ENCODE measurements at places on chromosomes 12 and 14.
A peak's percentile ranks its signal among the peaks of the same experiment; 100 is the strongest.

DNA sequence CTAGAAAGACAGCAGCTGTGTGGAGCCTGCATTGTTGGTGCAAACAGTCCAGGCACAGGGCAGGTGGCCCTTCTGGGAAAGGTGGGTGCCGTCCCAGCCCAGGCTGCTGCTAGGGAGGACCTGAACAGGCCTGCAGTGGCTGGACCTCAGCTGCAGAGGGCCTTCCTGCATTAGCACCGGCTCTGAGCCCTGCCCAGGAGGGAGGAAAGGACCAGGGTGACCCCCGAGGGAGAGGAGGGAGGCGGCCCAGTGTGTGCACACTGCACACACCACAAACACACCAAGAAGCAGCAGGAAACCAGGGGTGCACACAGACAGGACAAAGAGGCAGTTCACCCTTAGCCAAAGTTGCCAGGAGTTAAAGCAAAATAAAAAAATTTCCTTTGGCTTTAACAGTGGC lies 8.0 kb upstream of the PGAM5 start:
- H3K4me3 ChIP-seq: no peak overlapping the region
- DNase-seq: no peak
- no peak overlapping the region for H3K27ac ChIP-seq

DNA sequence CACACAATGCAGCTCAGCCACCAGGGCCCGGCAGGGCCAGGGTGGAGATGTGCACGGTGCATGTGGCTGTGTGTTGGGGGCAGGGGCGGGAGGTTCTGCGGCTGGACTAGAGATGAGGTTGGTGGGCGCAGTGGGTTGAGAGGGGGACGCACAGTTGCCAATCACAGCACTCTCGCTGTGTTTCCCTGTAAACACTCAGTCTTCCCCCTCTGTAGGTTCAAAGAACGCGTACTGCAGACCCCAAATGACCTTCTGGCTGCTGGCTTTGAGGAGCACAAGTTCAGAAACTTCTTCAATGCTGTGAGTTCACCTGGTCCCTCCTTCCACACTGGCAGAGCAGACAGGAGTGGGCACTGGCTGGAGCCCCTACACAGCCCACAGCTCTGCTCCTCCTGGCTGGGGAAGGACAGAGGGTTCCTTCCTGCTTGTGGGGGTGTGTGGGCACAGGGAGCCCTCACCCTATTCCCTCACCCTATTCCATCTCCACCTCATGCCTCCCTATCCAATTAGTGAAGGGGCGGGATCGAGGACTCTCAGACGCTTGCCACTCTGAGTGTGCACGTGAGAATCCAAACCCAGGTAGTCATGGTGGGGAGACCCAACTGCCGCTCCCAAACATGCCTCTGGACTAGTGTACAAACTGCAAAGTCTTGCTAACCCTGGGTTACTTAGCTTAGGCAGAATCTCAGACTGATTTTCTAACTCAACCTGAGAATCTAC lies 17.8 kb downstream of the OTUB2 start:
- no peaks in the 10 kb centered on the region for H3K4me1 ChIP-seq
- H3K27ac ChIP-seq: no peak overlapping the region
- peak; percentile 29 for DNase-seq
- no peaks in the 10 kb centered on the region for H3K27me3 ChIP-seq
- H3K36me3 ChIP-seq: peaks cover 59% of the 10 kb centered on the region

- no peaks in the 10 kb centered on the region for H3K36me3 ChIP-seq
- DNase-seq: no peak
- no peak overlapping the region for H3K4me3 ChIP-seq
- H3K27me3 ChIP-seq: peaks cover 28% of the 10 kb centered on the region
Measured at GRCh38 chr12:97275728-97276590, 186.6 kb upstream of the RMST start.

DNA sequence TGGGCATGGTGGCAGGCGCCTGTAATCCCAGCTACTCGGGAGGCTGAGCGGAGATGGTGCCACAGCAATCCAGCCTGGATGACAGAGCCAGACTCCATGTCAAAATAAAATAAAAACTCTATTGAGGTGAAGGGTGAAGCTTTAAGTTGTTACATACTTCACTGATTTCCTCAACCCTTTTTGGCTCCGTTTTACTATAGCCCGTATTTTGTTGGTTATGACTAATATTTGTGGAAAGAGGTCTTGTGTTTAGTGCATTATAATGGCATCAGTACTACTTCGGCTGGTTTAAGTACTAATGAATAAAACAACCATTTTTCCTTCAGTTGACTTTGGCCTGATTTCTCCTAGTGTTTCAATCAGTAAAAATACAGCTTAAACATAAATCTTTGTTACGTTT lies 27.0 kb upstream of the SLC2A14 start:
- no peaks in the 10 kb centered on the region for H3K4me1 ChIP-seq
- H3K27ac ChIP-seq: no peak overlapping the region
- no peaks in the 10 kb centered on the region for H3K27me3 ChIP-seq
- no peaks in the 10 kb centered on the region for H3K36me3 ChIP-seq

- no peak overlapping the region for H3K4me3 ChIP-seq
- H3K4me1 ChIP-seq: peaks cover 16% of the 10 kb centered on the region
Measured at GRCh38 chr14:97912217-97912616, 1115.0 kb downstream of the VRK1 start.

DNA sequence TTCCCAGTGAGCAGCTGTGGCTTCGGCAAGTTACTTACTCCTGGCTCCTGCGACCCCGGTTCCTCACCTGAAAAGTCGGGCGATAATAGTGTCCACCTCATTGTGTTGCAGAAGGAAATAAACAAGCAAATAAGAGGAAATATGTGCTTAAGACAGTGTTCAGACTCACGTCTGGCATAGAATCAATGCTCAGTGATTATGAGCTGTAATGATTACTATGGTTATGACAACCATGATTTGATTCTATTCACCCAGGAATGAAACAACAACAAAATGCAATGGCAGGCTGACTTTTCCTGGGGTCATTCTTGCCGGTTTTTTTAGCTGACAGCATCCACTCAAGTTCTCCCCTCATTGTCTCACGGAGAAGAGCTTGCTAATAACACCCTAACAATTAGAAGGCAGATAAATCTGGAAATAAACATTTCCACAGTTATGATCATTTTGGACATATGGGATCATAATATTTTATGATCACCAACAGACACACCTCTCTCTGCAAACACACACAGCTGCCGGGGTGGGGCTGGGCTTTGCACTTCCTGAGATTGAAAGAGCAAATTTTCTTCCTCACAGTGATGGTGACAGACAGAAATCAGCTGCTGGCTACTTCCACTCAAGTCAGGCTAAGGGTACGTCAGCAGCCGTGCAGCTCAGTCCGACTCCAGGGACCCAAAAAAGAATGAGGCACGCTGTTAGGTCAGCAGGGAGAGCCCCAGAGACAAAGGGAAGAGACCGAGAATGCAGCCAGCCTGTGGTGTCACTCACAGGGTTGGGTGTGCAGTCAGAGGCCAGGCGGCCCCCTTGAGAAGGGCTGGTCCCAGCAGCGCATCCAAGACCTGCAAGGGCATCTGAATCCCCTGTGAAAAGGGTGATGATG lies 158.0 kb downstream of the RIMBP2 start:
- peaks cover 17% of the 10 kb centered on the region for H3K27me3 ChIP-seq
- no peak overlapping the region for H3K4me3 ChIP-seq
- H3K27ac ChIP-seq: no peak overlapping the region
- no peaks in the 10 kb centered on the region for H3K4me1 ChIP-seq
- no peak for DNase-seq
- H3K36me3 ChIP-seq: no peaks in the 10 kb centered on the region

DNA sequence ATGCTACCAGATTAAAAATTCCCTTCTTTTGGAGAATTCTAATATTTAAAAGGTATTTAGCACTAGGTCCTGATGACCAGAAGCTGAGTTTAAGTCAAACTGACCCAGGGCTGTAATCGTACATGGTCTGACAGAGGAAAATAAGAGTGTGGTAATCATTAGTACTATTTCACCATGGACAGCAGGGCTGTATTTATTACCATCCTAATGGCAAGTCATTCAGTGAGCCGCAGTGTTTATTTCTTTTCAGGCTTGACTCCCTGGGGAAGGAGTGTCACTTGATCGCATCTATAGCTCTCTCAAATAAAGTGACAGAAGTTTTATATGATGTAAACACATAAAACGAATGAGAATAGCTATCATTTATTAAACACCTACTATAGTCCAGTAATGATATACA lies 261.8 kb downstream of the BTG1 start:
- no peak overlapping the region for H3K27ac ChIP-seq
- H3K4me3 ChIP-seq: no peak overlapping the region
- no peaks in the 10 kb centered on the region for H3K27me3 ChIP-seq
- peaks cover 34% of the 10 kb centered on the region for H3K4me1 ChIP-seq
- no peak for DNase-seq

DNA sequence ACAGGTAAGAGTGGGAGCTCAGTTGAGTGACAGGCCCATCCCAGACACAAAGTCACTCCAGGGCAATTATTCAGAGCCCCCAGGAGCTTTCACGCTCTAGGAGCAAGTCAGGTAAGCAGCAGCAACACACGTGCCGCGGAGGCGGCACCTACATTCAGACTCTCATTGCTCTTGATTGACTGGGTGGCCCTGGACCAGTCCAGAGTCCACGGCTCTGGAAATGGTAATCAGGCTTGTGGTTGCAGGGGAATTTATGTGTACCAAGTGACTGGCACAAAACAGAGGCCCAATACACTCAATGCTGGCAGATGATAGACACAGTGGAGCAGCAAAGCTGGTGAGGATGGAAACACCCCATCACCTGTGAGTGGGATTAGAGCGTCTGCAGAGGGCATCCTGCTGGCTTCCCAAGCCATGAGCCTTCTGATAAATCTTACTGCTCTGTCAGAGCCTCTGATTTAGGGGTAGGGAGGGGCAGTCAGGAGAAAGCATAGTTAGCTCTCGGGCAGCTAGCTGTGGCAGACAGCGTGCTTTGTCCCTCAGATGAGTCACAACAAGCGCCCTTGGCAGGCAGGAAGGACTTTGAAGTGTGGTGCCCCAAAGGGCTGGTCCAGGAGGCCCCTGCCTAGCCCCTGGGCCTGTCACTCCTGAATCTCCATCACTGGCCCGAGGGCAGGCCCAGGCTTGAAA lies 344.7 kb downstream of the CACNA1C start:
- H3K27me3 ChIP-seq: peaks cover 6% of the 10 kb centered on the region
- H3K4me1 ChIP-seq: no peaks in the 10 kb centered on the region
- no peak for DNase-seq
- no peak overlapping the region for H3K4me3 ChIP-seq
- no peaks in the 10 kb centered on the region for H3K36me3 ChIP-seq

DNA sequence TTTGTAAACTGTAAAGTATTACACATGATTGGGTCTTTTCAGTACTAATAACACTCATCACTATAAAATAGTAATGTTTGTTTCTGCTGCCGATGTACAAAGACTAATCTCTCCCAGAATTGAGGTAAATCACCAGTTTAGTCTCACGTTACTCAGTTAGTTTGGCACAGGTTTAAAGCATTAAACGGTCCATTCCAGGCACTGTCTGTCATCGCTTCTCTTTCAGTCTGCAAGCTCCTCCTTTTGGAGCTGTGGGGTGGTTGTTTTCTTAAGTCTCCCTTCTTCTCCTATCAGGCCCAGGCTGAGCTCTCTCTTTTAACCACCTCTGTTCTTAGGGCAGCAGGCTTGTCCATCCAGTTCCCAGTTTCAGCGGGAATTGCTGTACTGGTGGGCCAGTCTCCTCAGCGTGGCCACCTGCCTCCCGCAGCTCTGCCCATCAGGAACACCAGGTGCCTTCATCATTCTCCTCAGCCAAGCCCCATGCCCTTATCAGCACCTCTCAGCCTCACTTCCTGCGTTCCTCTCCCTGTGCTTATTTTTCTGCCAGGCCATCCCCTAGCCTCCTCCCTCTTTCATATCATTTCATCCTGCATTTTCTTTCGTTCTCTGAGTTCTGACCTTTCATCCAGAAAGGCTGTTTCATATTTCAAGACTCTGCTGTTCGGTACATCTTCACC lies 149.0 kb downstream of the TGFB3 start:
- H3K36me3 ChIP-seq: peaks cover 22% of the 10 kb centered on the region
- no peak overlapping the region for H3K4me3 ChIP-seq
- DNase-seq: no peak
- H3K4me1 ChIP-seq: peaks cover 38% of the 10 kb centered on the region
- peak overlapping the region; percentile 48 for H3K27ac ChIP-seq

- no peak for DNase-seq
- no peaks in the 10 kb centered on the region for H3K27me3 ChIP-seq
- H3K4me3 ChIP-seq: no peak overlapping the region
- H3K4me1 ChIP-seq: no peaks in the 10 kb centered on the region
Measured at GRCh38 chr12:16094437-16094836, 183.0 kb downstream of the SLC15A5 start.

GRCh38 chr14:29927376-29928116 lies at the start of gene PRKD1:
Gene PRKD1 (minus strand): TSS chr14:29927847.
- no peak for DNase-seq
- peaks cover 40% of the 10 kb centered on the region for H3K27me3 ChIP-seq
- no peak within 1 kb of the TSS for H3K27ac ChIP-seq
- H3K36me3 ChIP-seq: no peaks in the 10 kb centered on the region
- peak within 1 kb of the TSS; percentile 58 for H3K4me3 ChIP-seq
- H3K4me1 ChIP-seq: peaks cover 6% of the 10 kb centered on the region

- H3K36me3 ChIP-seq: no peaks in the 10 kb centered on the region
- no peak overlapping the region for H3K4me3 ChIP-seq
- DNase-seq: peak; percentile 73
- H3K4me1 ChIP-seq: peaks cover 25% of the 10 kb centered on the region
- peaks cover 54% of the 10 kb centered on the region for H3K27me3 ChIP-seq
- no peak overlapping the region for H3K27ac ChIP-seq
Measured at GRCh38 chr12:52121824-52122539, 42.5 kb downstream of the SMIM41 start.

GRCh38 chr12:27517961-27518665 lies 5.9 kb upstream of the PPFIBP1 start:
- H3K4me3 ChIP-seq: no peak overlapping the region
- no peak for DNase-seq
- no peak overlapping the region for H3K27ac ChIP-seq
- H3K36me3 ChIP-seq: no peaks in the 10 kb centered on the region

DNA sequence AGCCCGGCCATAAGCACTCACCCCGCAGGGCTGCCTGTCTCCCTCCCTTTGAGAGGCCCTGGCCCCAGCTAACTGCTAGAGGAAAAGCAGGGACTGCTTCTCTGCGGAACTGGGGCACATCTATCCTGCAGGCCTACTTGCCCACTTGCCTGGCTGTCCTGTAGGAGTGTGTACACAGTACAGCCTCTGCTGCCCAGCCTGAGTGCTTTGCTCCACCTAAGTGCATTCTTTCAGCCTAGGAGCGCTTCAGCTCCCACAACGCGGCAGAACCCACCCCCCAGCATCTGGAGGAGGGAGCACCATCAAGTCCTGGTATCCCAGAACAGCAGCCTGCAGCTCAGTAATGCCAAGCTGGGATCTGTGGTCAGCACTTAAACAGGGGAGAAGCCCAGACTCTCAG lies 79.9 kb upstream of the CD163 start:
- no peak overlapping the region for H3K4me3 ChIP-seq
- H3K27me3 ChIP-seq: peaks cover 31% of the 10 kb centered on the region
- no peaks in the 10 kb centered on the region for H3K36me3 ChIP-seq
